ENCODE measurements at places on chromosomes 3 and 15. TPM values are rescaled to one million over a fixed set of nuclear protein-coding genes. Genes with fewer than 3 reads are reported as not detected.

TJP1 gene
- 47.9 TPM for total RNA-seq

MASP1 gene
- total RNA-seq, result 319 TPM

CLDND1 gene
- total RNA-seq, result 62.6 TPM

LPP gene
- 60.1 TPM for total RNA-seq

SCAANT1 gene
- not detected for total RNA-seq

MST1 gene
- 6.0 TPM for total RNA-seq

CHRFAM7A gene
- 0.14 TPM for total RNA-seq

ACP3 gene
- total RNA-seq, result 1.3 TPM

HES1 gene
- 3.3 TPM for total RNA-seq

ANKRD34C gene
- total RNA-seq, result not detected

SLC22A14 gene
- under 0.01 TPM for total RNA-seq

EIF4E3 gene
- total RNA-seq, result 1.1 TPM

NPAP1 gene
- not detected for total RNA-seq

ST3GAL6 gene
- total RNA-seq, result 4.8 TPM

KLF15 gene
- 3.6 TPM for total RNA-seq

LRRIQ4 gene
- not detected for total RNA-seq

STAC gene
- 3.8 TPM for total RNA-seq

CPN2 gene
- total RNA-seq, result not detected

ANKRD63 gene
- not detected for total RNA-seq

LTK gene
- total RNA-seq, result not detected
